ENCODE measurements at places on chromosomes 1 and 21. TPM values are rescaled to one million over a fixed set of nuclear protein-coding genes. Genes with fewer than 3 reads are reported as not detected.

DNA sequence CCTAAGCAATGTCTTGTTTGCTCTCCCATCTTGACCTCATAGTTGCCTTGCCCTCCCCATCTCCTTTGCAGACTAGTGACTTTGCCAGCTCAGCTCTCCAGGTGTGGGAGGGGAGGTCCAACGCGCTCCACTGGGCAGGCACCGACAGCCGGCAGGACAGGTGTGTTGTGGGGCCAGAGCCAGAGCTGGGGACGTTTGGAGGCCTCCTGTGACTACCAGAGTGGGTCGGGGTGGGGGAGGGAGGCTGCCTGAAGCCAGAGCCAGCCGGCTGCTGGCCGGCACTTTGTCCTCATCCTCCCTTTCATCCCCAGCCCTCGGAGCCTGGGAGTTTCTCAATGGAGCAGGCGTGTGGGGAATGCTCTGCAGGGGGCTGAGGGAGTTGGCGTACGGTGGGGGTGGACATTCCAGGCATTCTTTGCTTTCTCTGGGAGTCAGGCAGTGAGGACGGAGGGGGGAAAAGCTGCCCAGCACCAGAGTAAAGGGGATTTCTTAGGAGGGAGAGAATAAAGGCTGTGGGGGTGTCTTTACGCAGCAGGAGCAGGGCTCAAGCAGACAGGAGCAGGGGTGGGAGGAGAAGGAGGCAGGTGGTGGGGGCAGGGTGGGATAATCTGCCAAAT is 20.2 kb downstream of the NUAK2 start:
- DNase-seq: peak; percentile 90

GRCh38 chr1:8777867-8778266 is 39.6 kb downstream of the RERE start:
- no peak for DNase-seq

GRCh38 chr1:160834945-160835565 is 27.6 kb downstream of the CD244 start:
- DNase-seq: no peak

Gene SMCP
- total RNA-seq: not detected

Gene RNF186
- not detected for total RNA-seq

GRCh38 chr1:167196166-167196565 is 24.5 kb upstream of the POU2F1 start:
- no peak for DNase-seq

Gene ID3
- total RNA-seq: 77.5 TPM

- no peak for DNase-seq
Measured at GRCh38 chr1:234716908-234717375, 107.0 kb upstream of the IRF2BP2 start.

Measured in kidney epithelial cell (primary cell).